Natural killer cell treated with Interleukin-12 subunit alpha and Interleukin-12 subunit beta and Interleukin-15 and Interleukin-18, amount 100 ng/mL, for 72 hours (primary cell): ENCODE measurements at places on chromosomes 2 and 18. TPM values are rescaled to one million over a fixed set of nuclear protein-coding genes. Genes with fewer than 3 reads are reported as not detected.
A peak's percentile ranks its signal among the peaks of the same experiment; 100 is the strongest.

The IGFBP2 gene
- not detected for total RNA-seq

The IKZF2 gene
- 80.0 TPM for total RNA-seq

The EHD3 gene
- total RNA-seq: 2.9 TPM

The OSR1 gene
- total RNA-seq: not detected

The SLC4A5 gene
- total RNA-seq: 3.2 TPM

The TCF23 gene
- total RNA-seq: not detected

The TMEM198 gene
- total RNA-seq: 3.6 TPM

The ZNF892 gene
- total RNA-seq: 4.4 TPM

DNA sequence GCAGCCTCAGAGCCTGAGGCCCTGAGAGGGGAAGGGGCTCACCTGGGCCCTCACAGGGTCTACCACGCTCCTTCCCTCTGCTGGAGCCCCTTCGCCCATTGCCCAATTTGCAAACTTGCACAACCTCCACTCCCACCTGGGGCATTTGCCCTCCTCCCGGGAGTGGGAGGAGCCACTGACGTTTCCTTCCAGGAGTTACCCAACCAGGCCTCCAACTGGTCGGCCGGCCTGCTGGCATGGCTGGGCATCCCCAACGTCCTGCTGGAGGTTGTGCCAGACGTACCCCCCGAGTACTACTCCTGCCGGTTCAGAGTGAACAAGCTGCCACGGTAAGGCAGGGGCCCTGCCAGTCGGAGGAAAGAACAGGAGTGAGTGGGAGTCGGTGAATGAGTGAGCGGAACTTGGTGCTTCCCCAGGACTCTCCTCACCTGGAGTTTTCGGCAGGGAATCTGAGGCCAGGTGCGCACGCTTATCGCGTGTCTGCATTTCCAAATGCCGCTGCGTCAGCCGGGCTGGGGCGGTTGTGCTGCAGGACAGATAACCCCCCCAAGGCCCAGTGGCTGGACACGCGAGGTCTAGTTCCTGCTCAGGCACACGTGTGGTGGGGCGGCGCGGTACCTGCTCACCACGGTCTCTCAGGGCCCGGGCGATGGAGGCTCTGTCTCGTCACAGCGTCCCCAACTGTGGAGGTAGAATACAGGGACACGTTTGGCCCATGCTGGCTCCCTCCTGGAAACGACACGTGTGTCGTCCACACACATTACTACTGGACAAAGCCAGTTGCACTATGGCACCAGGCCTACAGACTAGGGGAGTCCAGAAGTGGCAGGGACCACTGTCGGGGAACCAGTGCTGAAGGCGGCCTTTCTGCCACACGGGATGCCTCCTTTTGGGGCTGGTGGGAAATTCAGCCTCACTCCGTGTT, 11.7 kb downstream of the ANO7 start:
- H3K27me3 ChIP-seq: no peaks in the 10 kb centered on the region
- H3K4me1 ChIP-seq: no peaks in the 10 kb centered on the region
- no peak overlapping the region for H3K27ac ChIP-seq
- DNase-seq: peak; percentile 54
- no peak overlapping the region for H3K4me3 ChIP-seq

DNA sequence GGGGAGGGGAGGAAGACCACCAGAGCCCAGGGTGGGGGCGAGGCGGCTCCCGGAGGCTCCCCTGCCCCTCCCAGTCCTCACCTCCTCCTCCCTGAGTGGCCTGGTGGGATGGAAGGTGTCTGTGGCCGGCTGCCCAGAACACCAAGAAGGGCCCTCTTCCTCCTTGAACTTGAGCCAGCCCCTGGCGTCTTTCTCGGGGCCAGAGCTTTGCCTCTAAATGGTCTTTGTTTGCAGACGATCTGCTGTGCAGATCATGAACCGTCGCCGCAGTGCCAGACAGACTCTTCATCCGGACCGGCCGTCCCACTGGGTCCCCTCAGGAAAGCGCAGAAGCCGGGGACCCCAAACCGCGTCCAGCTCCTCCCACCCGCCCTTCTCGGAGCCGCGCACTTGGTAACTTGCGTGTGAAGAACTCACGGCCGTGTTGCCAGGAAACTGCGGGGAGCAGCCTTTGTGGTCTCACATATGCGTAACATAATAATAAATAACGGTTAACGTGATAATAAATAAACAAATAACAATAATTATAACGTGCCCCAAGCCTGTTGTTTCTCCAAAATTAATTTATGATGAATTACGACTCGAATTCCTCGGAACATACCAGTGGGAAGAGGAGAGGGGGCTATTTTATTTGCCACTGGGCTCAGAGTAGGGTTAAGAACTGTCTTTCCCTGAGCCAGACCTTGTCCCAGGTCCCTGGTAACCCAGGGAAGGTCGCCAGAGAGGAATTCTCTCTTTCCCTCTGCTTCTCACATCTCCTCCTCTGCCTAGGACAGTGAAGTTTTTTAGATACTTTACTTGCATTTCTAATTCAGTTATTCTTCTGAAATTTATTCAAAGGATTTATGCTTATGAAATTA, 41.0 kb downstream of the PTGR3 start:
- no peaks in the 10 kb centered on the region for H3K36me3 ChIP-seq
- DNase-seq: no peak
- no peak overlapping the region for H3K27ac ChIP-seq

DNA sequence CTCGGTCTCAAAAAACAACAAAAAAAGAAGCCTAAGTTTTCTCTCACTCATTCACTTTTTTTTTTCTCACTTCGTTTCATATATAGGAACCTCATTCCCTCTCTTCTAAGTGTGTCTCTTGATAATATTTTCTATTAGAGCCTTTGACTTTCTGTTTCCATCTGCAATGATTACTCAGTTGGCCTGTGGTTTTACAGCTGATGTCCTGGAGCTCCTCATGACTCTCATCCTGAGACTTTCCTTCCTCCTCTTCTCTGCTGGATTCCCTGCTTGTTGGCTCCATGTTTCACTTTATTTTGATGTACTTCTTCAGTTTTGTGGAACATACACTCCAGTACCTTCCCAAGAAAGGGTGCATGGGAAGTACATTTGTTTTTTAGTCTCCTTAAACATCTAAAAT, 154.2 kb upstream of the GATA6 start:
- H3K27ac ChIP-seq: no peak overlapping the region
- no peak for DNase-seq
- H3K36me3 ChIP-seq: peaks cover 7% of the 10 kb centered on the region

DNA sequence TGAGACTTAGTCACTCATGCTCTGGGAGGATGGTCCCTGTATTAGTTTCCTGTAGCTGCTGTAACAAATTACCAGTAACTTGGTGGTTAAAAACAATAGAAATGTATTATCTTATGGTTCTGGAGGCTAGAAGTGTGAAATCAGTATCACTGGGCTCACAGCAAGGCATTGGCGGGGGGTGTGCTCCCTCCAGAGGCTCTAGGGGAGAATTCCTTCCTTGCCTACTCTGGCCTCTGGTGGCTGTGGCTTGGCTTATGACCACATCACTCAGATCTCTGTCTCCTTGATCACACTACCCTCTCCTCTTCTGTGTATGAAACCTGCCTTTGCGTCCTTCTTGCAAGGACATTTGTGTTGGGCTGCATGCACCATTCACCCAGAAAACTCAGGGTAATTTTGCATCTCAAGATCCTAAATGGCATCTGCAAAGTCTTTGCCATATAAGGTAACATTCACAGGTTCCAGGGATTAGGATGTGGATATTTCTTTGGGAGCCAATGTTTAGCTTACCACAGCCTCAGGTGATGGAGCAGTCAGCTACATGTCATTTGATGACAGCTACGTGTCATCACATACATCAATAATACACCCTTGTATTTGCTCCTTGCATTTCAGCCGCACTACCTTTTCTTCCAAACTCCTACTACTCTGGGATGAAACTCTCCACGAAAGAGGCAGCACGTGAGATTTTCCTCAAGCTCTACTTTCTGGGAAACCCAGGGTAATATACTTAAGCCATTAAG, 49.6 kb upstream of the POU3F3 start:
- no peak overlapping the region for H3K27ac ChIP-seq
- no peak overlapping the region for H3K4me3 ChIP-seq
- H3K36me3 ChIP-seq: no peaks in the 10 kb centered on the region
- peaks cover 10% of the 10 kb centered on the region for H3K27me3 ChIP-seq
- H3K4me1 ChIP-seq: no peaks in the 10 kb centered on the region
- no peak for DNase-seq

DNA sequence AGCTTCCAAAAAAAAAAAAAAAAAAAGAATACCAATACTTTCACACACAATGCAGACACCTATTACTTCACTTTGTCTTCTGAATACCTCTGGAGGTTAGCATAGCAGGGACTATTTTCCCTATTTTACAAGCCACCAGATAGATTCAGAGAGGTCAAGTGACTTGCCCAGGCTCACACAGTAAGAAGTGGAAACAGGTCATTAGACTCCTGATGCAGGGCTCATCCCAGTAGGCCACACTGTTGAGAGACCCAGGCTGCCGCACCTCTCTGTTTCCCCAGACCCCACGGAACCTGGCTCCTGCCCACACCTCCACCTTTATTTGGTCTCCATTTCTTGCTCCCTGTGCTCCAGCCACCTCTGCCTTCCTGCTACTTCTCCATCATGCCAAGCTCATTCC, 19.4 kb downstream of the SMYD1 start:
- no peak overlapping the region for H3K4me3 ChIP-seq
- peaks cover 3% of the 10 kb centered on the region for H3K4me1 ChIP-seq
- DNase-seq: no peak

DNA sequence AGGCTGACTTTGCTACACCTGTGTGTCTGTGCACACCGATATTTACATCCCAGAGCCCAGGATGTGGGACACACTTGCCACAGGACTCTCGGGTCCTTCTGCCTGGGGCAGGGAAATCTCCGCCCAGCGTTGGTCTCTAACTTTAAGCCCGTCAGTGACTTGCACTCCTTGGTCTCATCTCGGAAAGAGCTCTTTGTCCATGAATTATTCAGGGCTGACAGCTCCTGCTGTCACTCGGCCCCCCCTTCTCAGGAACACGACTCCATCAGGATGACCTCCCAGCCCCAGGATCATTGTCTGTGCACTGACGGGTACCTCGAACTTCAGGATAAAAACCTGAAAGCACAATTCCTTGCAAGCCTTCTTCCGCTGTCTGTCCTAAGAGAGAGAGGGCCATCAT, 26.6 kb downstream of the PLB1 start:
- H3K27ac ChIP-seq: no peak overlapping the region
- H3K4me1 ChIP-seq: no peaks in the 10 kb centered on the region
- DNase-seq: no peak
- peaks cover 28% of the 10 kb centered on the region for H3K27me3 ChIP-seq
- no peaks in the 10 kb centered on the region for H3K36me3 ChIP-seq

DNA sequence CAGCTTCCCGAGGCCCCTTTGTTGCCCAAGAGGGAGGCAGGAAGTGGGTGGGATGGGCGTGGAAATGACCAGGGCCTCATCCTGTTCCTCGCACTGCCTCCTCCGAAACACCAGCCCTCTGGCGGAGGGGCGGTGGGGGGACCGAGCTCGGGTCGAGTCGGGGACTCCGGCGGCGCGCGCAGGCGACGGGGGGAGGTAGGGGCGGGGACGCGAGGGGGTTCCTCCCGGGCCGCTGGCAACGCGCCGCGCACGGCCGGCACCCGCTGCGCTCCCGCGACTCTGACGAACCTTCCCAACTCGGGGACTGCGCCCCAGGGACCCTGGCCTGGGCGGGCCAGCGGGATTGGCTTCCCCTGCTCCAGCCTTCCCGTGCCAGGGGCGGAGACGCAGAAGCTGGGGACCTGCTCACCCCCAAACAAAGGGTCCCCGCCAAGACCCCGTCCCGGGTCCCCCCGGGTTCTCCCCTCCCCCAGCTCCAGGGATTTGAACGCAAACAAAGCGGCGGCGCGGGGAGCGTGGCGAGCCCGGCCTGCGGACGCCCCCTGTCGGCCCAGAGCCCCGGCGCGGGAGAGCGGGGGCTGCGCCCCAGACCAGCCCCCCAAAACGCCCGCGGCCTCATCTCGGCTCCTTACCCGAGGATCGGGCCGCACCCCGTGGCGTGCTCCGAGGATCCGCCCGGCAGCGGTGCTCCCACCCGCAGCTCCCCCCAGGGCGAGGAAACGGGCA, 1.2 kb downstream of the SEMA4C start:
- no peaks in the 10 kb centered on the region for H3K36me3 ChIP-seq
- no peaks in the 10 kb centered on the region for H3K27me3 ChIP-seq
- H3K4me1 ChIP-seq: peaks cover 27% of the 10 kb centered on the region

GRCh38 chr18:76153691-76154090, 341.4 kb downstream of the ZNF516 start:
- no peak overlapping the region for H3K27ac ChIP-seq
- H3K27me3 ChIP-seq: peaks cover 7% of the 10 kb centered on the region
- no peak overlapping the region for H3K4me3 ChIP-seq
- no peaks in the 10 kb centered on the region for H3K36me3 ChIP-seq
- no peak for DNase-seq

DNA sequence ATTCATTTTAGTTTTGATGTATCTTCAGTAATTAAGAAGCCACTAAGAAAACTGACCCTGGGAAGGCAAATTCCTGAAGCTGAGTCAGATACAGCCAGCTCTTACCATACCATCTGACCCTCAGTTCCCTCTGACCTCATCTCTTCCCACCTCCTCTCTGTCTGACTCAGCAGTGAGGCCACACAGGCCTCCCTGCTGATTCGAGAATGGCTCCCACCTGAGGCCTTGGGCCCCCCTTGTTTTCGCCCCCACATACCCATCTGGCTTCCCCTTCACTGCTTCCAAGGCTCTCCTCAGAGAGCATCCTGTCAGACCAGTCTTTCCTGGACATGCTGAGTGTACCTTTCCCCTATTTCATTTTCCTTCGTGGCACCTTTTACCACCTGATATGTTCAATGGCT, 71.0 kb upstream of the CYP1B1 start:
- H3K27ac ChIP-seq: peak overlapping the region; percentile 36
- no peaks in the 10 kb centered on the region for H3K36me3 ChIP-seq
- no peak overlapping the region for H3K4me3 ChIP-seq
- DNase-seq: no peak
- peaks cover 6% of the 10 kb centered on the region for H3K4me1 ChIP-seq

- no peaks in the 10 kb centered on the region for H3K36me3 ChIP-seq
- H3K4me3 ChIP-seq: no peak overlapping the region
- peaks cover 18% of the 10 kb centered on the region for H3K27me3 ChIP-seq
- DNase-seq: no peak
Measured at GRCh38 chr2:88209521-88210131, 39.5 kb downstream of the THNSL2 start.

- no peaks in the 10 kb centered on the region for H3K36me3 ChIP-seq
- DNase-seq: no peak
- H3K27me3 ChIP-seq: peaks cover 16% of the 10 kb centered on the region
- H3K4me3 ChIP-seq: no peak overlapping the region
- no peak overlapping the region for H3K27ac ChIP-seq
- H3K4me1 ChIP-seq: no peaks in the 10 kb centered on the region
Measured at GRCh38 chr2:232396683-232397082, 10.0 kb upstream of the ALPG start.

GRCh38 chr2:141259683-141260082, 871.1 kb downstream of the LRP1B start:
- H3K4me3 ChIP-seq: no peak overlapping the region
- H3K36me3 ChIP-seq: no peaks in the 10 kb centered on the region
- no peak overlapping the region for H3K27ac ChIP-seq

- no peak for DNase-seq
- H3K27ac ChIP-seq: no peak overlapping the region
- H3K4me1 ChIP-seq: no peaks in the 10 kb centered on the region
- no peaks in the 10 kb centered on the region for H3K27me3 ChIP-seq
- H3K4me3 ChIP-seq: no peak overlapping the region
Measured at GRCh38 chr2:34174506-34174905, 575.4 kb upstream of the FAM98A start.
